OCI-LY7 (cell line): ENCODE measurements at places on chromosomes 7 and 10. TPM values are rescaled to one million over a fixed set of nuclear protein-coding genes. Genes with fewer than 3 reads are reported as not detected.

The C10orf62 gene
- total RNA-seq = not detected in 2 replicates

The MCM10 gene
- 87.8 and 96.4 TPM in 2 replicates for total RNA-seq

The MAT1A gene
- not detected in 2 replicates for total RNA-seq

The LIPN gene
- not detected in 2 replicates for total RNA-seq

The MKI67 gene
- total RNA-seq = 192 and 217 TPM in 2 replicates

The SMARCD3 gene
- total RNA-seq = 1.5 and 1.9 TPM in 2 replicates

DNA sequence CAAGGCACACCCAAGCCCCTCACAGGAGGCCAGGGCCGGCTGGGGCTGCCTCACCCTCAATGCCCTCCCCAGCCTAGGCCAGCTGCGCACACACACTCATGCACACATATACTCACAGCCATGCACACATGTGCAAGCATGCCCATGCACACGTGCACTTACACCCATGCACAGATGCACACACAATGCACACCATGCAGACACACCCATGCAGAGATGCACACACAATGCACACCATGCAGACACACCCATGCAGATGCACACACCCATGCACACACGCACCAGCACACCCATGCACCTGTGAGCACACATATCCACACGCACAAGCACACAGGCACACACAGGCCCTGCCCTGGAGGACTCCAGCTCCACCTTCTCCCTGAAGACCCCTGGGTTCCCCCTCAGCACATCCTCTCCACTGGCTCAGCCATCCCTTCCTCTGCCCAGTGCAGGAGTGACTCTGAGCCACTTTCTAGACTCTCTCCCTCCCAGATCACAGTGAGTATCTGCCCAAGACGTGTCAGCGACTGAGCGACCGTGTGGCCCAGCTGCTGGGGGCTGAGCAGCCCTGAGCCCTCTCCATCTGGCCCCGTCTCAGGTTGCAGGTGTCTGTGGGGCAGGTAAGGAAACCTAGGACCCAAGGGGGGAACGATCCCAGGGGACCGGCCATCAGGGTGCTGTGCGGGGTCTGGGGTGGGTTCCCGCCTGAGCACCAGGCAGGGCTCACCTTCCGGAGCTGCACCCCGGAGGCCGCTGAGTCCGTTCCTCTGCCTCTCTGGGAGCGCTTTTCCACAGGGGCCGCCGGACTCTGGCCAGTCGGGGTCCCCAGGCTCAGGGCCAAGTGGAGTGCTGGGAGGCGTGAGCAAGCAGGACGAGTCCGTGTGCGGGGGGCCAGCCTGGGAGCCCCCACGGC, 25.8 kb downstream of the AP5Z1 start:
- DNase-seq = no peak

- DNase-seq = no peak
These were observed 212.6 kb downstream of the PTPRN2 start for GRCh38 chr7:158375034-158375433.

- no peak for DNase-seq
These were observed 11.2 kb downstream of the KPNA7 start for GRCh38 chr7:99196536-99197258.

DNA sequence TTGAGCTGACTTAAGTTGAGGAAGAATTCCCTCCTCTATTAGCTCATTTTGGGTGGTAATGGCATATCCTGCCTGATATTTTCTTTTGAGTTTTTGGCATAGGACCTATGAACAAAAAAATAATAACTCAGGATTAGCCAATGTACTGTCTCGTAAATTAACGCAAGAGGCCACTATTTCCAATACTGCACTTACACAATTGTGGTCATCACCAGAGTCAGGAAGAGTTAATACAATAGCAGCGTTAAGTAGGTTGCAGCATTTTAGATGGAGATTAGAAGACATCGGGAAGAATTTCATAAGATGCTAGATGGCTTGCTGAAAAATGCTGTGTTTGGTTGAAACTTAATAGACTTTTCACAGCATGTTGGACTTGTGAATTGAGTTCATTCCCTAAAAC, 36.4 kb downstream of the ANTXRL start:
- no peak for DNase-seq

DNA sequence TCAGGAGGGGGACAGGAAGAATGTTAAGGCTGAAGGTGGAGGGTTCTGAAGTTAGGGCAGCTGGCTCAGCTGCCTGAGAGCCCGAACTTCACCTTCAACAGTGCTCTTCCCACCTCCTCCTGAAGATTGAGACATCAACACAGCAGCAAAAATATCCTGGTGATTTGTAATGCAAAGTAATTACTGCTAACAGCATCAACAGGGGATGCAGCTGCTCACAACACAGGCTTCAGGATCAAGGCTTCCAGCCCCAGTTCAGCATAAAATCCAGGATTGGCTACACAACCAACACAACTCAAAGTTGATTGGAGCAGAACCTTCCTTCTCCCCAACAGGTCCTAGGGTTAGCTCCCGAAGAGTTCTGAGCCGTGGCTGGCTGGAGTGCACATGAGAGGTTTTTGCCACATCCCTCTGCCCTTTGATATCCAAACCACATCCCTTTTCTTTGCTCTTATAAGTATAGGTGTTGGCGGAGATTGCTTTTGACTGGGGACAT, 242.4 kb downstream of the KIAA1217 start:
- DNase-seq = no peak

DNA sequence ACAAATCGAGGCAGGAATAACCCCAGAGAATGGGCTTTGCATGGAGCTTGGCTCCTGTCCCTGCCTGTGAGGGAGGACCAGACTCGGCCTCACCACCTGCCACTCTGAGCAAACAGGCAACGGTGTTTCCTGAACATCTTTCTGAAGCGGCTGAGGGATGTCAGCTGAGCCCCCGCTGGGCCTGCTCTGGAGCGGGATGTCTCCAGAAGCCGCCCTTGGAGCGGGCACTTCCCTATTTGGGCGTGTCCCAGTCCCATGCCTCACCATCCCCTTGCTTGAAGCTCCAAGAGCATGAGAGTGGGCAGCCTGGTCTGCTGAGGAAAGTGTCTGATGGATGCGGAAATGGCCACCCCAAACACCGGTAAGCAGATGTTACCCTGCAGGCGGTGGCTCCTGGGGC, 10.2 kb downstream of the ALKBH4 start:
- DNase-seq = no peak

DNA sequence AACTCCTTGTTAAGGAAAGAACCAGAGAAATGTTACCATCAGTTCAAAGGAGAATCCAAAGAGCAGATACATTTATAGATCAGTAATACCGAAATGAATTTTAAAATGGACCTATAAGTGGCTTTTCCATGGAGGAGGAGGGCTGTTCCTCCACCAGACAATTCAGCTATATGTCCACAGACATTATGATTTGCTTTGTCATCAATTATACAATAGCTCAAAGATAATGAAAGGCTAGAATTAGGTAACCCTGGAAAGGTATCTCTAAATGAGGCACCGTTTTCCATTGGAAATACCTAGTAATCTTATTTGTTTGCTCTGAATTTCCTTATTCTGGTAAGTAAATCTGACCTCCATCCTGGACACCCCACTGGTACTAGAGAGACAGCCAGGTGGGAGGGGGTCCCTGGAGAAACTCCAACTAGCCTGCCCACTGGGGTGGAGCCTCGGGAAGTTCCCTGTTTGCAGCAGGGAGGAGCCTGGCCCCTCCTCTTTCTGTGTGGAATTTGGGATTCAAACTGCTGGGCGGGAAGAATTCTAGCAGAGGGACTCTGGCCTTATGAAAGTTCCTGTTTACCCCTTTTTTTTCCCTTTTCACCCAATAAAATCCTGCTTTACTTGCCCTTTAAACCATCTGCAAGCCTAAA, 218.0 kb downstream of the PHF14 start:
- no peak for DNase-seq

DNA sequence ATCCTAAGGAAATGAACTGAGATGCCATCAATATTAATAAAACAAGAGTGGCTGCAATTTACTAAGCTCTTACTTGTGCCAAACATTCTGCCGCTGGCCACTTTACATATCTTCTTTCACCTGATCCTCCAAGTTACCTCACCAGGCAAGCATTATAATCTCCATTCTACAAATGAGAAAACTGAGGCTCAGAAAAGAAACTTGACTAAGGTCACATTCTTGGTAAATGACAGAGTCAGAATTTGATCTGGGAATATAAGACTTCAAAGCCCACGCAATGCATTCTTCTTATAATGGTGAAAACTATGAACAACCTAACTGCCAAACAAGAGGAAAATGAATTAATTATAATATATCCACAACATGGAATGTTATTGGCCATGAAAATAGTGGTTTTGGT, 46.1 kb upstream of the SMNDC1 start:
- DNase-seq = no peak

GRCh38 chr10:70074971-70075370, 22.3 kb downstream of the MACROH2A2 start:
- DNase-seq = no peak

- DNase-seq = no peak
These were observed 1247.4 kb upstream of the SORCS1 start for GRCh38 chr10:108411894-108412293.

GRCh38 chr7:121954803-121955202, 81.8 kb downstream of the PTPRZ1 start:
- no peak for DNase-seq

DNA sequence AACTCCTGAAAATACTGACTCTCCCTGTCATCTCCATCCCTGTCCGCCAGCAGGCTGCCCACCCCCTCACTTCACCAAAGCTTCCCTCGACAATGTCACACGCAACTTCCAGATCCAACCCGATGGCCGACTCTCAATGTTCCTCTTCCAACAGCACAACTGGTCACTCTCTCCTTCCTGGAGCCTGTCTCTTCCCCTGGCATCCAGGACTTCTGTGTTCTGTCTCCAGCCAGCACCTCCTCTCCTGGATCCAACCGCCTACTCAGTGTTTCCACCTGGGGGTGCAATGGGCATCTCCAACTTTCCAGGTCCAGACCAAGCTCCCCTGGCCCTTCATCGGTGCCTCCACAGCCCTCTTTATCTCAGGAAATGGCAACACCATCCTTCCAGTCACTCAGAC, 8.6 kb downstream of the CPA5 start:
- DNase-seq = no peak

GRCh38 chr10:100664316-100665149, 80.8 kb upstream of the PAX2 start:
- DNase-seq = no peak

DNA sequence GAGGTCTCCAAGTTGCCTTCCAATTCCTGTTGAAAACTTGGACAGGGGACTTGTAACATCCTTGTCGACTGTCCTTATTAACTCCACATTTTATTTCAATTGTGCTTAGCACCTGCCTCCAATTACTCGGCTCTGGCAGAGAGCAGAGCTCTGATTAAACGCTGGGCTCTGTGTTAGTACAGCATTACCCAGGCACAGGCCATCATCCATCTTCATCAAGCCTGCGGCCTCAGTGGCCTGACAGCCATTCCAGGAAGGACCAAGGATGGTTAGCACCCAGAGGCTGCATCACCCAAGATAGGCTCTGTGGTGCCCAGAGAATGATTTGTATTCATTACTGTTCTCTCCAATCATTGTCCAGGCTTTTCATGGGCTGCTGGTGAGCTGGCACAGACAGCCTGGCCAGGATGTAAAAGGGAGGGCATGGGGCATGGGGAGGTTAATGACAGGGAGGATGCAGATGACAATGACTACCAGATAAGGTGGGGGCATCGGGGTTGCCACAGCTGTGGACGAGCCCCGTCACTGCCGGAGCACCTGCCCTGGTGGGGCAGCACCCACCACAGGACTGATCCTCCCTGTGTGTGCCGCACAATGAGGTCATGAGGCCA, 123.3 kb downstream of the PTPN20 start:
- DNase-seq = no peak

DNA sequence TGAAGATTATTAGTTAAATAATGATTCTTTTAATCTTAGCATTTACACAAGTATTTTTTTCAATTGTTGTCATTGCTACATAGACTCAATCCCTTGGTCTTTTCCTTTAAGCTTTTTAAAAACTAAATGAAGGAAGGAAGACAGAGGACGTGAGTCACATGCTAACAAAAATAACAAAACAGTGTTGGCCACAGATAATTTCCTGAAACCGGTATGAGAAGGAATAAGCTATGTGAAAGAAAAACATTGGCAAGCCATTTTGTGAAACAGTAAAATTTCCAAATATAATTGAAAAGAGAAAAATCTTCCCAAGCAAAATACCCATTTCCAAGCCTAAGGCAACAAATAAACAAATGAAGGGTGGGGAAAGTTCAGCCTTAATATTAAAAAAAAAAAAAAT, 223.0 kb downstream of the AHR start:
- DNase-seq = no peak

DNA sequence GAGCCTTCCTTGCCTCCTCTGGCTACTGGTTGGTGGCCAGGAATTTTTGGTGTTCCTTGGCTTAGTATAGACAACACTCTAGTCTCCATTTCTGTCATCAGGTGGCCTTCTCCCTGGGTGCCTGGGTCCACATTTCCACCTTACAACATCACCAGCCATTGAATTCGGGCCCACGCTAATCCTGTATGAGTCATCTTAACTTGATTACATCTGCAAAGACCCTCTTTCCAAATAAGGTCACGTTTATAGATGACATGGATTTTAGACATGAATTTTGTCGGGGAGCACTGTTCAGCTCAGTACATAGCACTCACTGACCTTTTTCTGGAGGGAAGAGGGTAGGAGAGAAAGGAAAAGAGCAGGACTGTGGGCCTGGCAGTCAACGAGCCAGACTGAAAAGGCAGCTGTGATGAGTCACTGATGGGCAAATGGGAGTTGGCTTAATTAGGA, 39.4 kb downstream of the MMRN2 start:
- DNase-seq = no peak

- DNase-seq = no peak
These were observed 22.4 kb upstream of the EGFR start for GRCh38 chr7:54996391-54996790.

DNA sequence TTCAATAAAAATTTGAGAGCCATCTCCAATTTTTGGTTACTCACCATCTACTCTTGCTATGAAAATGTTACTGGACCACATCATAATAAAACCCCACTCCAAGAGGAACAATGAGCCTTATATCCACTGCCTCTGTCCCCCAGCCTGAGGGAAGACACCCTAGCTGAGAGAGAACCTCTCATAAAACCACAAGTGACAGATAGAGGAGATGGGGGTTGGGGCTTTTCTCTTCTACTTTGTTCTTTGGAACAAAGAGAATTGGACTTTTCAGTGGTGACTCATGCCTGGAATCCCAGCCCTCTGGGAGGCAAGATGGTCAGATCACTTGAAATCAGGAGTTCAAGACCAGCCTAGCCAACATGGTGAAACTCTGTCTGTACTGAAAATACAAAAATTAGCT, 27.6 kb upstream of the TAS2R16 start:
- no peak for DNase-seq

DNA sequence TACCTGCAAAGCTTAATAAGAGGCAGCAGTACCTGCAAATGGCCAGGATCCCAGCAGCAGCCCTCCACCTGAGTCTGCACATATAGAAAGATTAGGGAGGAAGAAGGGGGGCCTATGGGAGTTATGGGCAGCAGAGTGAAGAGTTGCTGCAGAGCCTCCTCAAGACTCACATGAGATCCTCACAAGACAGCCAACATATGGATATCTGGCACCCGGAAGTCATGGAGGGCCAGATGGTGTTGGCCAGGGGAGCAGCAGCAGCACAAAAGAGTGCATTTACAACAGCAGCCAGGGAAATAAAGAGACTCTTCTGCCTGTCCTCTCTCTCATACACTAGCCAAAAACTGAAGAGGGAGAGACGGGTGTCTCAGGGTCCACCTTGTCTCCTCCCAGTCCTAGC, 4.0 kb upstream of the TAS2R40 start:
- no peak for DNase-seq
